ENCODE measurements at places on chromosomes 7 and 10. TPM values are rescaled to one million over a fixed set of nuclear protein-coding genes. Genes with fewer than 3 reads are reported as not detected.
A peak's percentile ranks its signal among the peaks of the same experiment; 100 is the strongest.

ADAM8 gene
- 41.1 TPM for total RNA-seq

PSMA2 gene
- total RNA-seq = 235 TPM

AEBP1 gene
- total RNA-seq = 38.3 TPM

PGAM2 gene
- total RNA-seq = 0.34 TPM

NRG3 gene
- total RNA-seq = not detected

- no peak for DNase-seq
These were observed 233.8 kb downstream of the TCERG1L start for GRCh38 chr10:131077724-131078123.

DNA sequence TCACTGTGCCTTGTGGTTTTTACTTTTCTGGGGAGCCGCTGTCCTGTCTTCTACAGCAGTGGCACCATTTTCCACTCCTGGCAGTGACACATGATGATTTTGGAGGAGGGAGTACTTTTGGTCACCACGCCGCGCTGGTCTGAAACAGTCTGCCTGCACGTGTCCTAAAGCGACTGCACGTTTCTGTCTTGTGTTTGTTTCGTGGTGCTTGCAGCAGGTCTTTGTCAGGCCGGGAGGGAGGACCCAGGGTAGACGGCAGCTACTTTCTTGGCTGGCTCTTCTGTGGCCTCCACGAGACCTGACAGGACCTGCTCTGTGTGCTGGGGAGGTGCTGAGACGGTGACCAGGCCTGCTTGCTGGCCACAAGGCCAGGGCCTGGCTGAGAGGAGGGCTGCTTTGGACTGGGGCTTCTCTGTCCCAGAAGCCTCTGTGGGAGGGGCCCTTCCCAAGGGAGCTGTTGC is 82.0 kb downstream of the GLRX3 start:
- no peak for DNase-seq

GRCh38 chr7:129804890-129805719 is 147.7 kb downstream of the UBE2H start:
- DNase-seq = no peak

DNA sequence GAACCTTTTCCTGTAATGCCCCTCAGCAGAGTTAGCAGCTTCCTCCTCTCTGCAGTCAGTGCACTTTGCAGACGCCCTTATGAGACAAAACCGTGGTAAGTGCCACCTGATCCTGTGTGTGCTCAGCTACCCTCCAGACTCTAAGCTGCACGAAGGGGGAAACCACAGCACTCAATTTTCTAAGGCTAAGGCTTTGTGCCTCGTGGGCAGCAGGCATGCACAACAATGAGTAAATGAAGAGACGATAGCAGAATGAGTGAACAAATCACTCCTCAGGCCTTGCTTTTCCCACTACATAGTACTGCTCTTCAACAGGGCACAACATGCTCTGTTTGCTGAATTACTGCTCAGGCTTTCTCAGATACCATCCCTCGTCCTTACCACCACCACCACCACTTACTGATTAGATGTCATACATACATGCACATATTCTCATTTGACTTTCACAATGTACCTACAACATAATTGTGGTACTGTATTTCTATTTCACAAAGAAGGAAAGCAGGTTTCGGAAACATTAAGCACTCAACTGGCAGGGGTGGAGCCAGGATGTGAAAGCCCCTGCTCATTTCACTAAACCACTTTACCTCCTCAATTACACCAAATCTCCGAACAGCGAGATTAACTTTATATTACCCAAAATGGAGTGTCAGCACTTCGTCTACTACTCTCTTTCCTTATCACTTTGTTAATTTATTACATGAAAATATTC is 85.4 kb downstream of the ICA1 start:
- DNase-seq = peak; percentile 62

- DNase-seq = no peak
These were observed 201.2 kb downstream of the KCNMA1 start for GRCh38 chr10:77436257-77436975.

- no peak for DNase-seq
These were observed 218.4 kb downstream of the GRM8 start for GRCh38 chr7:127034186-127034806.

DNA sequence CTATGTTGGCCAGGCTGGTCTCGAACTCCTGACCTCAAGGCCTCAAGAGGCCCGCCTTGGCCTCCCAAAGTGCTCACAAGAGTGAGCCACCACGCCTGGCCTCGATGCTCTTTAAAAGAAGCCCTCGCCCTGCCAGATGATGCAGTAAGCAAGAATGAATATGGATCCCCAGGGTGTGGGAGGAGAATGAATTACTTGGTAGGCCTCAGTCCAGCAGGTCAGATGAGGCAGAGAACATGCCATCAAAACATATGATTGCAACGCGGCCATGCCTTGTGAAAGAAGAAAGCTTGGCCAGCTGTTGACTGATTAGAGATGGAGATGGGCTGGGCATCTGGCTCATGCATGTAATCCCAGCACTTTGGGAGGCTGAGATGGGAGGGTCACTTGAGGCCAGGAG is 68.7 kb downstream of the CAMK1D start:
- no peak for DNase-seq

GRCh38 chr7:7969306-7970236 is 975 bp downstream of the GLCCI1 start:
- DNase-seq = peak; percentile 55

DNA sequence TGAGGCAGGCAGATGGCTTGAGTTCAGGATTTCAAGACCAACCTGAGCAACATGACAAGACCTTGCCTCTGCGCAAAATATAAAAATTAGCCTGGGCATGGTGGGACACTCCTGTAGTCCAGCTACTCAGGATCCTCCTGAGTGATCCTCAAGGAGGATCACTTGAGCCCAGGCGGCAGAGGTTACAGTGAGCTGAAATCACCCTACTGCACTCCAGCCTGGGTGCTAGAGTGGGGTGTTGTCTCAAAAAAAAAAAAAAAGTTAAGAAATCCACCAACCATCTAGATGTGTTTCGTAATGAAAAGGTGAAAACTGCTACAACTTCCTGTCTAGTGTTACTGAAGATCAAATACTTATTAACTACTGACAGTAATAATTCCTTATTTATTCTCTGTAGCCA is 8.1 kb downstream of the GLCCI1 start:
- no peak for DNase-seq

GRCh38 chr7:107559864-107560263 is 3.9 kb downstream of the COG5 start:
- no peak for DNase-seq

DNA sequence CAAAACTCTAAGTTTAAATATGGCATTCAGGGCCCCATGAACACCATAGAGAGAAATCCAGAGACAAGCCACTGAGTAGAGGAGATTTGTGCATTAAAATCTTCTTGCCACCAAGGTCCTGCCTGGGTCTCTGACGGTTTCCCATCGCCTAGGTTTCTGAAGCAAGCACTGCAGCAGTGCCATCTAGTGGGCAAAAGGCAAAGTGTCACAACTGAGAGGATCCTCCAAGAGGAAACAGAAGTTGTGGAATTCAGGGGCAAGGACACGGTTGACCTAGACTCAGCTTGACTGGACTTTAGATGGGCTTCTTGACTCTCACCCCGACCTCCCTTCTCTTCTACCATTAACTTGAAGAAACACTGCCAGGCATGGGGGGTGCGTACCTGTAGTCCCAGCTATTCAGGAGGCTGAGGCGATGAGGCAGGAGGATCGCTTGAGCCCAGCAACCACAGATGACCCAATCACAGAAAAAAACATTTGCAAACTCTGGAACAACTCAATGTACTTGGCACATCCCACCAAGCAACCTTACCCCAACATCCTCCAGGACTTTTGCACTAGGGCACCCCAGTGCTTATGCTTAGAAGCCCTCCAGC is 604.1 kb downstream of the GALNT17 start:
- DNase-seq = peak; percentile 17

GRCh38 chr10:46079831-46080585 is 33.9 kb upstream of the MSMB start:
- DNase-seq = no peak

GRCh38 chr7:151408498-151408838 is 1.4 kb downstream of the WDR86 start:
- DNase-seq = no peak

DNA sequence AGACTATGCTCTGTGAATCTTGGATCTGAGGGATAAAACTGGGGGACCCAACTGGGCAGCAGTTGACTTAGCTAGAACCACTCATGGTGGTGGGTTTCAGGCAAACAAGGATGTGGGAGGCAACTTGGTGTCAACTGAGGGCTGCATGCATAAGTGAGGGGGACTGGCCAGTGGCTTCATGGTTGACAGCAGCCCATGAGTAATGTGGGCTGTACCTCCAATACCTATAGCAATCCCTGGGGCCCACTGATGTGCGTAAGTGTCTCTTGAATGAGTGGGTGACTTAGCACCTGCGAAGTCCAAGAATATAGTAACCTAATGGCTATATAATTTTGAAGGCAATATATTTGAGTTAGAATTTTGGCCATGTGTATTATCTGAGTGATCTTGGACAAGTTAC is 13.7 kb upstream of the MAP3K8 start:
- no peak for DNase-seq

All from activated naive CD8-positive, alpha-beta T cell treated with anti-CD3 and anti-CD28 coated beads for 36 hours (primary cell).